ENCODE measurements at places on chromosomes 12 and 14. TPM values are rescaled to one million over a fixed set of nuclear protein-coding genes. Genes with fewer than 3 reads are reported as not detected.

Gene ASCL1
- not detected for total RNA-seq

Gene ADAM21
- 3.4 TPM for total RNA-seq

Gene KRT5
- total RNA-seq, result 446 TPM

GRCh38 chr12:57738661-57739237 lies at the start of gene AGAP2:
Gene AGAP2 (minus strand): TSS chr12:57738742. CDS start chr12:57738246, 496 bp downstream.
- no peak for DNase-seq

- DNase-seq, result no peak
These were observed 193.0 kb downstream of the SYT1 start for GRCh38 chr12:79057540-79057939.

DNA sequence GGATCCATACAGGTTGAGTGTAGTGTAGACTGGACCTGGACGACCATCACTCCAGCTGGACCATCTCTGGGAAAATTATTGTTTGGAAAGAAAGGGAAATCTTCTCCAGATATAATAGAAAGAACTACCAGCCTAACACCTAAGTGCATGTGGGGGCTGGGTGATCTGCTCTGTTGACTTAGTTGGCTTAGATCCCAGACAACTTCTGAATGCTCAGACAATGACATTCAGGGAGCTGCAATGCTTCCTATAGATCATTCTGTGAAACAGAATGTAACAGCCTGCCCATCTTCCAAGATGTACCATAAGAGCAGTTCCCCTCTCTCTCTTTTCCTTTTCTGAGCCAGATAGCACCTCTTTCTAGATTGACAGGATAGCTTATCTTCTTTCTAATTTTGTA lies 572.8 kb upstream of the STXBP6 start:
- no peak for DNase-seq

- no peak for DNase-seq
These were observed 265.6 kb upstream of the GARIN6 start for GRCh38 chr12:99381992-99382391.

GRCh38 chr12:12278899-12279298 lies 12.1 kb upstream of the LRP6 start:
- DNase-seq, result no peak

DNA sequence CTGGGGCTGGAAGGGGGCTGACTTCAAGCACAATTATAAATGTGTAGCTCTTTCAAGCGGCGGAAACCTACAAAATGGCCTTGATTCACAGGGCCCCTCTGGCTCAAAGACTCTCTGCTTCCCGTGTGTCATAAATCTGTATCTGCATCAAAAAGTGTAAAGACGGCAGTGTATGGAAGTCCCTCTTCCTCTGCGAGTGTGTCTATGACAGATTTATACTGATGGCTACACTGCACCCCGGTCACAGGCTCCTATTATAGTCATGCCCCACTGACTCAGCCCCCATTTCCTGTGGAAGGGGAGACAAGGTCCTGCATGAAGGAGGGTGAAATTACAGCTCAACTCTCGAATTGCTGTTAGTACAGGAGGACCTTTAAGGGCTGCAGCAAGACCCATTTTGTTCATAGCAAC lies 68.6 kb downstream of the HMGA2 start:
- DNase-seq, result no peak

DNA sequence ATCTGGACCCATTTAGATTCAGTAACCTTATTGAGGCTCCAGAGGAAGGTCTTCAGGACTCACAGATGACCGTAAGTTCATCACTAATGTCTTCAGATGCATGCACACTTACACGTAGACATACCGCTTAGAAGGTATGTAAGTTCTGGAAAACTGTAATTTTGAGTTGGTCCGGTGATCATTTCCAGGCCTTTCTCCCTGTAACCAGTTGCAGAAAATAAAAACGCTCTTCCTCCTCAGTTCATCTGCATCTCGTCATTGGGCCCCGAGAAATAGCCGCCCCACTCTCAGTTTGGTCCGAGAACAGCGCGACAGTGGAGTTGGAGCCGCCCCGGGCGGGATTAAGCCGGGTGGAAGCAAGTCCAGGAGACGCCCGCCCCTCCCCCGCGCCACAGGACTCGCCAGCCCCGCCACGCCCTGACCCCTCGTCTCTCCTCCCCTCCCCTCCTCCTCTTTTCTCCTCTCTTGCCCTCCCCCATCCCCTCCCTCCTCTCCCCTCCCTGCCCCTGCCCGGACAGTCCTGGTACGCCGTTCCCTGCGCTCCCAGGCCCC lies 83.7 kb downstream of the TNFAIP2 start:
- peak; percentile 97 for DNase-seq

- DNase-seq, result no peak
These were observed 368.2 kb downstream of the SNAPC1 start for GRCh38 chr14:62130441-62130840.
